ENCODE measurements at places on chromosomes 3 and 15. TPM values are rescaled to one million over a fixed set of nuclear protein-coding genes. Genes with fewer than 3 reads are reported as not detected.

UMPS gene
- 37.3 TPM for total RNA-seq

COL6A5 gene
- total RNA-seq: not detected

SOX14 gene
- total RNA-seq: not detected

CLEC3B gene
- 0.11 TPM for total RNA-seq

CIDEC gene
- total RNA-seq: not detected

All from pulmonary artery endothelial cell (primary cell).